NCI-H1417 (cell line): ENCODE measurements at places on chromosomes 16 and 17.

GRCh38 chr16:51509336-51509735 lies 358.3 kb upstream of the SALL1 start:
- no peak for DNase-seq

DNA sequence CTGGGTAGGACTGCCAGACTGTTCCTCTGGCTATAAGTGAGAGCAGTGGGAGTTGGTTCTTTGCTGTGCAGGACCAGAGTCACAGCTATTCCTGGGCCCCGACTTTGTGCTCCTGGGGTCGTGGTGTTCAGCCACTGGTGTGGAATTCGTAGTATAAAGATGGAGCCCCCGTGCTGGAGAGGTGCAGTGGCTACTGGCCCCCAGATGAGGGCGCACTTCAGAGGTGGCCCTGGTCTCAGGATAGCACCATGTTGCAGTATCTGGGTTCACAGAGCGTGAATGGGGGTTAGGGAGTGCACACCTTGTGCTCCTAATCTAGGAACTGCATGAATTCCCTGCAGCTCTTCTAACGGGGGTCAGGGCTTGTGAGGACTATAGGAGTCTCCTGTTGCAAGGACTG lies 21.1 kb downstream of the TANC2 start:
- DNase-seq, result no peak

DNA sequence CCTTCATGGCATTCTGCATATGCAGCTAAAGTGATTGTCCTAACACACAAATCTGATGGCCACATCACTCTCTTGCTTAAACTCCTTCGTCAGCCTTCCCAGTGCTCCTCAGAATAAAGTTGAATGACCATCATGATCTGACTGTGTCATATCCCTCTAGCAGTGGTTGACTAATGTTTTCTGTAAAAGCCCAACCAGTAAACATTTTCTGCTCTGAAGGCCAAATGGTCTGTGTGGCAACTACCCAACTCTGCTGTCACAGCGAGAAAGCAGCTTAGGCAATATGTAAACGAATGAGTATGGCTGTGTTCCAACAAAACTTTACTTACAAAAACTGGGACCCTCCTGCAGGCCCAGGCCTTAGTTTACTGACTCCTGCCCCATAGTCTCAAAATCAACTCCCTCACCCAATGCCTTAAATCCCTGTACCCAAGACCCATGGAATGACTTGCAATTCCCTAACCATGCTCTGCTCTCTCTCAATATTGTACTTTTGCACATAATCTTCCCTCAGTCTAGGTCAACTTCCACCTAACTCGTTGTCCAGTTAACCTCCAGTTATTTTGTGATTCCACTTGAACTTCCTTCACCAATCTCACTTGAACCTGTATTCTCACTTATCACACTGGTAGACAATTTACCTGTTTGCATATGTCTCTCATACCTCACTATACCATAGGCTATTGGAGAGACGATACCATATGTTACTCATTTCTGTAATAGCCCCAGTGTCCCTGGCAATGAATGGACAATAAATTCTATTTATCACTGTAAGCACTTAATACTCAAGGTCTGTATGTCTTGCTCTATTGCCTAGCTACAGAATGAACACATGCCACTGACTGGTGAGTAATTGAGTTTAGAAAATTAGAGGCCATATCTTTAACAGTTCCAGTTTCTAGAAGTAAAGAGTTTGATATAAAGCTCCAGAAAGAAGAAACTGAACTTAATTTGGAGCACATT lies 29.1 kb downstream of the TMEM100 start:
- DNase-seq, result no peak

DNA sequence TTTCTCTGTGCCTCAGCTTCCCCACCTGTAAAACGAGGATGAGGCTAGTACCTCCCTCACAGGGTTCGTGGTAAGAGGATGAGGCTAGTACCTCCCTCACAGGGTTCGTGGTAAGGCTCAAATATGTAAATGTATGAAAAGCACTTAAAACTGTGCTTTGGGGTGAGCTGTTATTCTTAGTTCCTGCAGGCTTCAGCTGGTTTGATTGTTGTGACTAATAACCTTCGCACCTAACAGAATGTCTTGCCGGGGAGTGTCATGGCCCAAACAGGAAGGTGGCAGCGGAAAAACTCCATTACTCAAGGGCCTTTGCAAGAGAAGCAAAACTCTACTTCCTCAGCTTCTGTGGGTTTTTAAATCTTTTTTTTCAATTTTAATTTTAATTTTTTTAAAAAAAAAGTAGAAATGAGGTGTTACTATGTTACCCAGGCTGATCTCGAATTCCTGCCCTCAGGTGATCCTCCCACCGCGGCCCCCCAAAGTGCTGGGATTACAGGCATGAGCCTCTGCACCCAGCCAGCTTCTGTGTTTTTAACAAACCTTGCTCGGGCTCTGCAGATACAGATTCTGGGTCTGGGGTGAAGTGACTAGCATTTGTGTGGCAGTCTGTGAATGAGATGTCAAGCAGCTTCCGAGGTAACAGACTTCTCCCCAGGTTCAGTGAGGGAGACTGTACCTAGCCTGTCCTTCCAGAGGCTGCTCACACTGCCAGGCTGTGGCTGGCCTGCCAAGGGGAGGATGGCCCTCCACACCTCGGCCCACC lies 103.0 kb downstream of the RAB11FIP4 start:
- no peak for DNase-seq

GRCh38 chr16:63714876-63715275 lies 1407.0 kb downstream of the CDH11 start:
- peak; percentile 0 for DNase-seq

- no peak for DNase-seq
These were observed 128.9 kb upstream of the GOT2 start for GRCh38 chr16:58863042-58863441.

- no peak for DNase-seq
These were observed 12.6 kb upstream of the UQCRC2 start for GRCh38 chr16:21940570-21940969.

DNA sequence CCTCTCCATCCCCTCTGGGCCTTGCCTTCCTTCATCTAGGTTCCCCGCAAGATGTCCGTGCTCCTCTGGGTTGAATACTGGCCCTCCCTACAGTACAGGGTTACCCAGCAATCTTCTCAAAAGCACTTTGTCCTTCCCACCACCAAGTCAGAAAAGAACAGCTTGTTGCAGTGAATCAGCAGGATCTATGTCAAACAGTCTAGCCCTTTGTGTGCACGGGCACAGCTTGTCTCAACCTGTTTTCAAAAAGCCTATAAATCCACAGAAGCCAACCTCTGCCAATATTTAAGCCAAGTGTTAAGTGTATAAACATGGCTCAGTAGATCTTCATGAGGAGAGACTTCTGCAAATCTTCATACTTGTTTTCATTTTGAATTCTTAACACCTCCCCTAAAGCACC lies 25.2 kb downstream of the C17orf67 start:
- no peak for DNase-seq

DNA sequence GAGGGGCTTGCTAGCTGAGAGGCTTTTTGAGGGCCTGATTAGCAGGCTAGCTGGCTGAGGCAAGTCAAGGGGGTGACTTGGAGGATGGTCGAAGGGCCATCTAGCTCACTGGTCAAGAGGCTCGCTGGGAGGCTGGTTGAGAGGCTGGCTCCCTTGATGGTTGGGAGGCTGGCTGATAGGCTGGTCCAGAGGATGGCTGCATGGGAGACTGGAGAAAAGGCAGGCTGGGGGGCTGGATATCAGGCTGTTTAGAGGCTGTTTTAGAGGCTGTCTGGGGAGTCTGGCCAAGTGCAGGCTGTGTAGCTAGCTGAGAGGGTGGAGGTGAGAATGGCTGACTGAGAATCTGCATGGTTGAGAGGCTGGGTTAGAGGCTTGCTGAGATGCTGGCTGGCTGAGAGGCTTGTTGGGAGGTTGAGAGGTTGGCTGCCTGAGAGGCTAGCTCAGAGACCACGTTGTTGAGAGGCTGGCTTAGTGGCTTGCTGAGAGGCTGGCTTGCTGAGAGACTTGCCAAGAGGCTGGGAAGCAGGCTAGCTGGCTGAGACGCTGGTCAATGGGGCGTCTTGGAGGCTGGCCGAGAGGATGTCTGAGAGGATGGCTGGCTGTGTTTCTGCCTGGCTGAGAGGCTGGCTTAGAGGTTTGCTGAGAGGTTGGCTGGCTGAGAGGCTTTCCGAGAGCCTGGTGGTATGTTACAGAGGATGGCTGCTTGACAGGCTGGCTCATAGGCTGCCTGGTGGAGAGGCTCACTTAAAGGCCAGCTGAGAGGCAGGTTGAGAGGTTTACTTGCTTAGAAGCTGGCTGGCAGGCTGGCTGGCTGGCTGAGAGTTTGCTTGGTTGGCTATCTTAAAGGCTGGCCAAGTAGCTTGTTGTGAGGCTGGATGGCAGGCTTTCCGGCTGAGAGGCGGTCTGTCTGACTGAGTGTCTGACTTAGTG lies 36.6 kb upstream of the ACSM2B start:
- DNase-seq, result no peak

GRCh38 chr16:16095646-16096045 lies 127.6 kb downstream of the ABCC6 start:
- DNase-seq, result no peak

- no peak for DNase-seq
These were observed 344.2 kb downstream of the CPPED1 start for GRCh38 chr16:12459391-12460063.

- DNase-seq, result no peak
These were observed 20.6 kb downstream of the HIC1 start for GRCh38 chr17:2075336-2076086.

DNA sequence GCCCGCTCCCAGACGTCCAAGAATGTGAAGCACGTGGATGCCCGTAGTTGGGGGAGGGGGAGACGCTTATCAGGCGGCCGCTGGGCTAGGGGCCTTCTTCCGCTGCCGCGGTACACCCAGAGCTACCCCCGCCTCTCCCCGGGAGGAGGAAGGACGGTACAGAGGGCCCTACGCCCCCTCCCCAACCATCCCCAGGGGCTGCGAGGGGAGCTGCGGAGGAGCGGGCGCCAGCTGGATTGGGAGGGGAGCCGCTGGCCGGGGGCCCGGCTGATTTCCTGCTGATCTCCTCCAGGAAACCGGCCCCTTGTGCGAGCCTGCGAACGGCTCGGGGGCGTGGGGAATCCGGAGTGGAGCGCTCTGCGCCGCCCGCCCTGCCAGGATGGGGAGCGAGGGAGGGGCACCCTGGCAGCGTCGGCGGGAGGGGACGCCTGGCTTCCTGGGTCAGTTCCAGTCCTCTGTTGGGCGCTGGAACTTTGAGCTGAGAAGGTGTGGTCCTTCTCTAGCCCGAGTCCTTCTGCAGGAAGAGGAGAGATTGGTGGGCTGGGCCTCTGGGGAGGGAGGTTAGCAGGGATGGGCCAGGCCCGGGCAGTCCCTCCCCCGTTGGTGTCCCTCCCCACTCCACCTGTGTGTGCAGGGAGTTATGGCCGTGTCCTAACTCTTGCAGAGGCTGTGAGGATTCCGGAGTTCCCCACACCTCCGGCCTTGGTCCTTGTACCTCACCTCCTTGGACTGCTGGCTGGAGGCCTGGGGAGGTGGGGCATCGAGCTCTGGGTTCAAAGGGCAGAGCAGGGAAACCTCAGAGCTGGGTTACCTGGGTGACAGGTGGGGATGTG lies 19.2 kb downstream of the GJD3 start:
- peak; percentile 73 for DNase-seq

GRCh38 chr16:28585674-28586073 lies 11.2 kb downstream of the SULT1A2 start:
- DNase-seq, result no peak

DNA sequence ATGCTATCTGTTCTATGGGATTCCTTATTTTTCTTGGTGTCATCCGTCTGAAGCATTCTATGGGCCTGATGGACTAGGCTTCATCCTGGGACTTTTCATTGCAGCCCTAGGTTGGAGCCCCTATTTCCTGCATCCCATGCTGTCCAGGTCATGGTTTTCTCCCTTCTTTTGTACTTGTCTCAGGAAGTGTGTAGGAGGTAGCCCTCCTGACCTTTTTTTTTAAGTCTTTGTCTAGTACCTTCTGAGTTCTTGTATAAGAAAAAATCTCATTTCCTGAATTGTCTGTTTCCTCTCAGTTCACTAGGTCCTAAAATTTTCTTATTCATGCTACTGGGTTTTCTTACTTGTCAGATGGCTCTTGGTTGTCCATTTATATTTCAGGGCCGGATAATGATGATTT lies 6.0 kb downstream of the NDEL1 start:
- DNase-seq, result no peak

DNA sequence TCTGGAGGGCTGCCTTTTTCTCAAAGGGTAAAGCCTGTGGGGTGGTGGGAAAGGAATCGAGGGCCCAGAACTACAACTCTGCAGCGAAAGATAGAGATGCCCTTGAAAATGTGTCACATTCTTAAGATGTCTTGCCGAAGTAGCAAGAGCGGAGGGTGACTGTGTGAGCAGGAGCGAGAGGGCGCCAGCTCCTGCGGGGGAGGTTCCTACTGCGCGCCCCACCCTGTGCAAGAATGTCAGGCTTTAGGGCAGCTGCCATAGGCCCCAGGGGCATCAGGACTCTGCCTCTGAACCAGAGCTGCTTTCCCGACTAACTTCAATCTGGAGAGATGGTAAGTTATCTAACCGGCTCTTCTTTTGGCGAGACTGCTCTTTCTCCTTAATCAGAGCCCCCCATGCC lies 11.8 kb upstream of the ITGAE start:
- DNase-seq, result no peak

DNA sequence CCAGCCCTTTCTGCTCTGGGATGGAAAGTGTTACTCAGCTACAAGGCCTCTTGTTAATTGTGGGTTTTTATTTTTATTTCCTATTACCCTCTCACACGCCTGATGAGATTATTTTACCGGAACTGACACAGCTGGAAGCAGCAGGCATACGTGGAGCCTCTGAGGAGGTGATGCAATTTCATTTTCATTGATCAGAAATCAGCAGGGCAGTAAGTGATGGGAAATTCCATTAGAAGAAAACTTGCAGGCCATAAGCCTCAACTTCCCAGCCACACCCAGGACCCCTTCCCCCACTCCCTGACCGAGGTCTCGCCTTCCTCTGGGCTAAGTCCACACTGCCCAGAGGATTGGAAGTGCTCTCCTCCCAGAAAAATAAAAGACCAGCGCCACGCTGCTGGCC lies 69.7 kb downstream of the ZFHX3 start:
- DNase-seq, result no peak

DNA sequence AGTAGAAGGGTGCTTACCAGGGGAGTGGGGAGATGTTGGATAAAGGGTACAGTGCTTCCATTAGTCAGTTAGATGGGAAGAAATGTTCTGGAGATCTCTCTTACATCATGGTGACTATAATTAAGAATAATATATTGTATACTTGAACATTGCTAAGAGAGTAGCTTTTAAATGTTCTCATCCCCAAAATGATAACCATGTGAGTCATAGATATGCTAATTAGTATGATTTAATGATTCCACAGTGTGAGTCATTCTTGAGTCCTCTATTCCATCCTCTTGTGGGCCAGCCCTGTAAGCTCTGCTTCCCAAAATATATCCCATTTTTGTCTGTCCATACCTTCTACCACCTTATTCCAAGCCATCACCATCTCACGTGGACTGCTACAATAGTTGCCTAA lies 80.6 kb upstream of the CDH11 start:
- DNase-seq, result no peak
